ENCODE measurements at places on chromosomes 4 and X. TPM values are rescaled to one million over a fixed set of nuclear protein-coding genes. Genes with fewer than 3 reads are reported as not detected.

TNIP3 gene
- polyA plus RNA-seq: 2.6 TPM

DGKK gene
- 13.0 TPM for polyA plus RNA-seq

VCX2 gene
- polyA plus RNA-seq: 0.28 TPM

ADGRG4 gene
- polyA plus RNA-seq: not detected

AIMP1 gene
- polyA plus RNA-seq: 88.9 TPM
